CD4-positive, alpha-beta T cell treated with Interleukin-12 subunit alpha and Interleukin-12 subunit beta, for 1 hour (primary cell): ENCODE measurements at places on chromosomes 4 and X.

- no peak for DNase-seq
These were observed 16.0 kb downstream of the RTL3 start for GRCh38 chrX:78643096-78643495.

DNA sequence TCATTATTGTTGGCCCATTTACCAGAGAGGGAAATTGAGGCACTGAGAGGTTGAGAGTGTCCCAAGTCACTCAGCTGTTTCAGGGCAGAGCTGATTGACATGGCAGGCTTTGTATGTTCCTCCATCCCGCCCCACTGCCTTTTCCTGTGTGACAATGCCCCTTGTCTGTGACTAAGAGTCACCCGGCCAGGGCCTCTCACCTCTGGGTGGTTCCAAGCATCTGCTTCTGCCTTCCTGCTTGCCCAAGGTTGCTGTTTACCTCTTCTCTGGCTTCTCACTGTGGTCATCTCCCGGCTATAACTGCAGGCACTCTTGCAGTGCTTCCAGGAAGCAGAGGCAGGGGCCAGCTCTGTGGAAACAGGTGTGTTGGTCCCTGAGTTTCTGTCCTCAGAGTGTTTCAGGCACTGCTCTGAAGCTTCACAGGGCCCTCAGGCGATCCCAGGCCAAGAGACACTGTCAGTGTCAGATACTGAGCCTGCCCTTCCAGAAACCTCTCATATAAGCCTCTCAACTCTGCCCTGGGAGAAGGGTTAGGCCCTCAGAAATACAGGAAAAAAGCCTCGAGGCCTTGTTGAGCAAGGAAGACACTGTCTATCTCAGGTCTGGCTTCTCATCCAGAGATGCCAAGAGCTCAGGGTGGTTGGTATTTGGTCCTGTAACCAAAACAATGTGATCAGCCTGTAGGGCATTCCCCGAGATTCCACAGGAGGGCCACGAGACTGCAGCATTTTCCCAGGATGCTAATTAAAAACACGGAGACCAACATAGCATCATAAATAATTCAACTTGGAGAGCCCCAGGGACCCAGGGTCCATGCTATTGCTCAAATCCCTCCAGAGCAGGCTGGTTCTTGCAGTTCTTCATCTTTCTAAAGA, 42.0 kb upstream of the PROM1 start:
- DNase-seq, result no peak

DNA sequence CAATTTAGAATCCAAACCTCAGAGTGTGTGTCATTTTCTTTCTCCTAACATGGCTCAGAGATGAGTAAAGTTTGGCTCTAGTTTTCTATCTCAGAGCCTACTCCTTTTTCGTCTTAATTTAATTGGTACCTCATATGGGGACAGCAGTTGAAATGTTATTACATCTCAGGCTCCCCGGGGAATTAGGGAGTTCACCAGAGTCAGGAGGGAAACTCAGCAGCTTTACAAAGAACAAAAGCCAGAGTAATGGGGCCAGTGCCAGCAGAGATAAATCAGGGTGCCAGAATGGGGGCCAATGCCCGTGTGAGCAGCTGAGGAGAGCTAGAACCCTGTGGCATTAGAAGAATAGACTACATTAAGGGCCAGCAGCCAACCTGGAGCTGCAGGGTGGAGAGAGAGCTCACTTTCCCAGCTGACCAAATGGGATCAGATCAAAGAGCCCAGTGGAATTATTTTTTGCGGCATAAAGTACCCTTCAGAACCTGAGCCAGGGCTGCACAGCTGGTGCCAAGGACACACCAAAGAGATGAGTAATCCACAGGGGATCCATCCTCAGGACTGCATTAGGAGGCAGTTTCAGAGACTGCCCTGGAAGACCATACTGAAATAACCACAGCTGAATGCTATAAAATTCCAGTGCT, 207.1 kb upstream of the DKK2 start:
- no peak for DNase-seq

- no peak for DNase-seq
These were observed 31.0 kb downstream of the ARFIP1 start for GRCh38 chr4:152810715-152811287.

DNA sequence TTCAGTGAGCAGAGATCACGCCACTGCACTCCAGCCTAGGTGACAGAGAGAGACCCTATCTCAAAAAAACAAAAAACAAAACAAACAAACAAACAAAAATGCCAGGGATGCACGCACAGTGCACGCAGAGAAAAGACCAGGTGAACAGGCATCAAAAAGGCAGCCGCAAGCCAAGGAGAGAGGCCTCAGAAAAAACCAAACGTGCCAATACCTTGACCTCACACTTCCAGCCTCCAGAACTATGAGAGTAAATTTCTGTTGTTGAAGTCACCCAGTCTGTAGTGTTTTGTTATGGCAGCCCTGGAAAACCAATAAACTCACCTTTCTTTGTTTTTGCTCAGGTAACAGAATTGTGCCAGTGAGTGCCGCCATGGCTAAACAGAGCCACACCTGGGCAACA, 66.0 kb downstream of the CHRNA9 start:
- no peak for DNase-seq

GRCh38 chr4:186669735-186670134, 53.9 kb downstream of the FAT1 start:
- no peak for DNase-seq

- no peak for DNase-seq
These were observed 147.2 kb downstream of the SPCS3 start for GRCh38 chr4:176467001-176467400.

- DNase-seq, result no peak
These were observed 128.1 kb downstream of the COL25A1 start for GRCh38 chr4:109174224-109174953.

GRCh38 chr4:128796934-128797333, 12.6 kb upstream of the JADE1 start:
- no peak for DNase-seq

GRCh38 chr4:101600287-101600686, 190.2 kb upstream of the BANK1 start:
- DNase-seq, result no peak

GRCh38 chr4:48727666-48728459, 52.2 kb downstream of the FRYL start:
- DNase-seq, result no peak

- no peak for DNase-seq
These were observed 4.3 kb upstream of the SLC26A1 start for GRCh38 chr4:997375-998071.

DNA sequence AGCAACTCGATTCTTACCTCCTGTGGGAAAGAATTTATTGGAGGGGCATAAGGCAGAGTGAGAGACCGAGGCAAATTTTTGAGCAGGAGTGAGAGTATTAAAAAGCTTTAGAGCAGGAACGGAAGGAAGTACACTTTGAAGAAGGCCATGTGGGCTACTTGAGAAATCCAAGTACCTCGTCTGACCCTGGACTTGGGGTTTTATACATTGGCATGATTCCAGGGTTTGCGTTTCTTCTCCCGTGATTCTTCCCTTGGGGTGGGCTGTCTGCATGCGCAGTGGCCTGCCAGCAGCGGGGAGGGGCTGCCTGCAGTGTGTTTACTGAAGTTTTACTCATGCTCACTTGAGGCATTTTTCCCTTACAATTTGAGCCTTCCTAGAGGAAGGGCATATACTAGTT, 3.4 kb downstream of the GALNT7 start:
- DNase-seq, result no peak

GRCh38 chrX:147217334-147217733, 402.8 kb upstream of the CXorf51A start:
- no peak for DNase-seq

- no peak for DNase-seq
These were observed 70.2 kb upstream of the AFAP1 start for GRCh38 chr4:8009710-8010511.
